Hypothalamus (tissue), 51 donors: ENCODE measurements at places on chromosomes 1 and 21.

DNA sequence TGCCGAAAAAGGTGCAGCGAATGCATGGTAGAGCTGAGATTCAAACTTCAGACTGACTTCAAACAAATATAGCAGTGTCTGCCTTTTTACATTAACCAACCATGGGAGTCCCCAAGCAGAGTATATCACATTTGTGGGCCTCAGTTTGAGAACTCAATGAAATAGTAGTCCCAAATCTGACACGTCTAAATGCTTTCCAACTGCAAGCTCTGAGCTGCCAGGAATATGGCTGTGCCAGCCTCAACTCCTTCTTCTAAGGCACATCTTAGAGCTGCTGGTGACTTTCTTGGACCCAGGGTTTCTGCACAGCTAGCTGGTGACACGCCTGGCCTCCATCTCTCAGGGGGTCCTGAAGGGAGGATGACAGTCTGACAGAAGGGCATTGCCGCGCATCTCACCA lies 78.8 kb upstream of the SLC2A1 start:
- no peak for DNase-seq

GRCh38 chr21:18759267-18759666 lies 355.7 kb upstream of the TMPRSS15 start:
- DNase-seq = no peak

GRCh38 chr1:240194120-240194519 lies 102.4 kb downstream of the FMN2 start:
- DNase-seq = no peak

DNA sequence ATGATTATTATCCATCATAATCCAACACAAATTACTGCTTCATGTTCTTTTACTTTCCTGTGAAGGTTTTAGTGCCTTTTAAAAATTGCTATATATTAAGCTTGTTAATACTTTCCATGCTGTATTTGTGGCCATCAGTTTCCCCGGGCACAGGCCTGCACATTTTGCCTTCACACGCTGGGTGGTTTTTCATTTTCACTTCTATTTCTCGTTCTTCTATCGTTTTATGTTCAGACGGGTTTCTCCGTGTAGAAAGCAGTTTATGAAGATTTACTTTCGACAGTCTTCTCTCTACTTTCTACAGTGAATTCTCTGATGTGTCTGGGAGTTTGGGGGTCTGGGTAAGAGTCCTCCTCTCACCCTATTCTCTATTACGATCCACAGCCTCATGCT lies 9.5 kb downstream of the RUNX3 start:
- no peak for DNase-seq

GRCh38 chr1:244800821-244801220 lies 34.6 kb upstream of the COX20 start:
- no peak for DNase-seq

- no peak for DNase-seq
These were observed 46.8 kb upstream of the ECE1 start for GRCh38 chr1:21337010-21337437.

DNA sequence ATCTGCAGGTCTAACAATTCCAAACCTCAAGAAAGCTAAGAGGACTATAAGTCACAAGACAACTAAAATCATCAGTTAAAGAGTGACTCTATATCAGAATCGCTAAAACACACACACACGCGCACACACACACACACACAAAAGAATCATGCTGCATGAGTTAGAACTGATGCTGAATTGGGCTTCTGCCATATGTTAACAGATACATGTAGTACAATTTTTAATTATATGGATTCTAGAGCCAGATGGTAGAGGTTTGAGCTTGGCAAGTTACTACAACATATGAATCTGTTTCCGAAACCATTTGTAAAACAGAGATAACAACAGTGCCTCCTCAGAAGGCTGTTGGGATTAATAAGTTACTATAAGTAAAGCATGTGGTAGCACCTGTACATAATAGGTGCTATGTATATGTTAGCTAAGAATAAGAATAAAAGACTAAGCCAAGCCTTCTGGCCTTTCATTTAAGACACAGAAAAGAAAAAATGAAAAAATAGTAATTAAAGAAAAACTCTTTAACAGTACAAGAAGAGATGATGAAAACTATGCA lies 17.9 kb downstream of the EPRS1 start:
- DNase-seq = no peak

DNA sequence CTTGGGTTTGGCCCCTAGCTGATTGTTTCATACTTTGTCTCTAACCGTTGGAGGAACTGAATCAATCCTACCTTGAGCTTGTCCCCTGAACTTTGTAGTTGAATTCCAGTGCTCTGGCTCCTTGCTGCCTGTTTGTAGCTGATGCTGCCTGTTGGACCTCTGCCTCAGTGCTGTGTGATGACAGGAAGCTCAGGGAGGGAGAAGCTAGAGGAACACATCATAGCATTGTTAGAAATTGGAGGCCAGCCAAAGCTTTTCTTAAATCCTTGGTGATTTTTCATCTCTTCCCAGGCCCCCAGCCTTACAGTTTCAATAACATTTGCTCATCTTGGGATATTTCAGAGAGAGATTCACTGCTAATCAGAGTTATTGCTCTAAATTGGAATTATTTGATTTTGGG lies 34.0 kb downstream of the MACF1 start:
- no peak for DNase-seq

DNA sequence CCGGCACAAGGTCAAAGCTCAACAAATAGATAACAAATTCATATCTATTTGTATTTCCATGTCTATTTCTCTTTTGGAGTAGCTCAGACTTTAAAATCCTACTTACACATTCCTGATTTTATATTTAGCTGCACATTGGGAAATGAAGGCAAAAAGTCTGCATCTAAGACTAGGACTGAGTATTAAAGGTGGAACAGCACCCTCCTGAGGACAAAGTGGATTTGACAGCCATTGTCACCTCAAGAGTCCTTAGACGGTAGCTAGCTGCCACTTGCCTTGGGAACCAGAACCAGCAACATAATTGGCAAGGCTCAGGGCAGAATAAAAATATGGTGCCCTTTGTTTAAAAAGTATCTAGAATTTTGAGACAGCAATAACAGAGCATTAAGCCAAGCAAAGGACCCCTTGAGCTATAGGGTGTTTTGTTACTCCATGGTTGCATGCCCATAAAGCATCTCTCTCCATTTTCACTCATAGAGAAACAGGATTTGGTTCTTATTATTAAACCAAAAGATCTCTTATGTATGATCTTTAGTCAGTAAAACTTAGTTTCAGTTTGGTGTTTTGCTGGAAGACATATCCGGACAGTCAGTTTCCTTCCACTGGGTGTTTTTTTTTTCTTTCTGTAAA lies 30.0 kb upstream of the SGIP1 start:
- no peak for DNase-seq

GRCh38 chr1:198118134-198118533 lies 38.7 kb upstream of the NEK7 start:
- DNase-seq = no peak

- DNase-seq = no peak
These were observed 25.2 kb upstream of the ACTL8 start for GRCh38 chr1:17729909-17730308.

DNA sequence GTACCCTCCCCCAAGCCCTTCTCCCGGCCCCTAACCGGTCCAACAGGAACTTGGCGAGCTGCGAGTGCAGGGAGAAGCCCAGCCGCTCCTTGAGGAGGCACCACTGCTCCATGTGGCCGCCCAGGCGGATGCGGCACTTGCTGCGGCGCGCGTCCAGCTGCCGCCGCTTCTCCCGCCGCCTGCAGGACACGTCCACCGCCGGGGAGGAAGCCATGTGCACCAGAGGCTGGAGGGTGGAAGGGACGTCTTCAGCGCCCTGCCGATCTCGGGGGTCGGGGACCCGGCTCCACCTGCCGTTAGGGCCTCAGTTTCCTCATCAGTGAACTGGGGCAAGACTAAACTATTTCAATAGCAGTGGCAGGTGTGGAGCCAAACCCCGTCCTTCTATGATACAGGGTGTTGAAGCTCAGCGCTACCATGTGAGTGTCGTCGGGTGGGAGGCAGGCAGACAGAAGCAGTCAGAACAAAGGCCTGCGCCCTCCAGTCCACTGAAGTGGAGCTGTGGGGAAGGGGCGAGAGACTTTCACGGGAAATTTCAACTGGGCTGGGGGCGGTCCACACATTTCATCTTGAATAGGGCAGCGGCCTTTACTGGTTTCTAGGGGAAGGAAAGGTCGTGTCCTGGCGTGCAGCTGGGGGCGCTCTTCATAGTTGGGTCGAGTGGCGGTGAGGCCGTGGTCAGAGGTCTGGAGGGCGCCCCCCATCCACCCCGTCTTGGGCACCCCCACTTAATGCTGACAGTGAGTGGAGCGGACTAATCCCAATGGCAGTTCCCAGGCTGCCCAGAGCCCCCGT lies 592 bp downstream of the ZNF692 start:
- DNase-seq = no peak

- DNase-seq = no peak
These were observed 2.7 kb upstream of the PDE9A start for GRCh38 chr21:42650441-42651421.

- no peak for DNase-seq
These were observed at the start of gene CCDC28B for GRCh38 chr1:32200226-32201010. TSS of gene CCDC28B (plus strand) at chr1:32200595. CDS start at chr1:32201936, 1,341 bp downstream.

- DNase-seq = no peak
These were observed 92.6 kb upstream of the NEK7 start for GRCh38 chr1:198064181-198064580.

GRCh38 chr1:223230161-223230881 lies 87.3 kb upstream of the TLR5 start:
- DNase-seq = no peak

DNA sequence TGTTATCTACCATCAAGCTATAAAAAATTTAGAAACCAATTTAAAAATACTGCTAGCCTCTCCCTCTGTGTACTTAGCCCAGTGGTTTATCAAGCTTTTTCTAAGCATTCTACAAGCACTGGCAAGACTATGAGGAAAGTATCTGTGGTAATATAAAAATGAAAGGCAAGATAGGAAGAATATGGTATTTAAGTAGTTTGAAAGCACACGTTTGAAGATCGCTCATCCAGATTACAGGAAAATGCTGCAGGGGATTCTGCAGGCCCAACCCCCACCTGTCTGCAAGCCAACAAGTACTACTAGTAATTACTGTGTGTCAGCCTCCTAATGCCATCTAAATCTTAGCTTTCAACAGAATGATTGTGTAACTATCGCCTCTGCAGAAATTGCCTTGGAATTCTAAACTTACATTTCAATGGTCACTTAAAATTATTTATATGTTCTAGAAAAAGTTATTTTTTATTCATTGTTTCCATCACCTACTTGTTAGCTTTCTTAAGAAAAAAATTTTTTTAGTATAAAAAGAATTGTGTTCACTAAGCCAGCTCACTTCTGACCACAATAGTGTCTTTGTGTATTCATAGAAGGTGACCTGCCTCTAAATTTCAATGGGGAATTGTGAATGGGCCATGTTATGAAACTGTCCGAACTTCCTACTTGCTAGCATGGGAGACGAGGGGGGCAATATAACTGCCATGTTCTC lies 8.5 kb downstream of the ERRFI1 start:
- DNase-seq = no peak

DNA sequence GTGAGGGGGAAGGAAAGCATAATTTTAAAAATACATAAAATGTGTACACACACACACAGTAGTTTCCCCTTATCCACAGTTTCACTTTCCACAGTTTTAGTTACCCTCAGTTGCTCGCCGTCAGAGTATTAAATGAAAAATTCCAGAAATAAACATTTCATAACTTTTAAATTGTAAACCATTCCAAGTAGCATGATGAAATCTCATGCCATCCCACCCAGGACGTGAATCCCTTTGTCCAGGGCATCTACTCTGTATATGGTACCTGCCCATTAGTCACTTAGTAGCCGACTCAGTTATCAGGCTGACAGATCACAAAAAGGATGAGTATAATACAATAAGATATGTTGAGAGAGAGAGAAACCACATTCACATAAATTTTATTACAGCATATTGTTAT lies 36.2 kb downstream of the EPS15 start:
- no peak for DNase-seq
